Stimulated activated CD8-positive, alpha-beta memory T cell treated with anti-CD3 and anti-CD28 coated beads, Interleukin-15, amount 100 ng/mL, for 48 hours (primary cell): ENCODE measurements at places on chromosomes 12 and 14.

DNA sequence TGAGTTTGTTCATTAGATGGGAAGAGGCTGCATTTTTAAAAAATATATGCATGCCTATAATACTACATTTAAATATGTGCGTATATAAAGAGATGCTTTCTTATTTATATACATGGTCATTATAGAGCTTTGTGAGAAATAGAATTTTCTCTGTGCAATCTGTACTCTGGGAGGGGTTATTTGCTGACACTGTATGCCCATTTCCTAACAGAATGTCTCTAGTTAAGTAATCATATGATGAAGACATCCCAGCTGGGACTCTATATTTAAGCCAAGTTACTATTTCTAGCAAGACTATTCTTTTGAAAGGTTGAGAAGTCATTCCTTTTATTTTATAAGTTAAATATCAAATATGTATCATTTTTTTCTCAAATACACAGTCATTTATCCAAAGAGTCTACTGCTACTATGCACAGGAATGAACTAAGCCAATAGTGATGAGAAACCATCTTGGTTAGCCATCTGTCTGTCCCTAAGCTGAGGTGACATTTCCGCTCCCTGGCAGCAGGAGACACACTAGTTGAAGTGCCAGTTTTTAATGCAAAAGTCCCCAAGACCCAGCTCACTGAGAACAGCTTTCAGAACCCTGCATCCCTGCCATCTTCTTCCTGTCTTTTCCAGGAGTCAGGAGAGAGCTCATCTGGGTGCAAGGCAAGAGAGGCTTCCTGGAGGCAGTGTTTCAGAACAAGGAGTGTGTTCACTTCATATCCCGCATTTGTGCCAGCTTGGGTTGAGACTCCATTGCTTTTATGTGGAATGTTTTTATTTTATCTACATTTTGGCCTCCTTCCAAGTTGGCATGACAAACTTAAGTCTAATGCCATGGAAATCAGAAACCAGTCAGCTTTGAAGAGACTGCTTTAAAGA, 69.5 kb downstream of the TMEM132C start:
- DNase-seq = no peak

- DNase-seq = no peak
These were observed 30.6 kb downstream of the WDR89 start for GRCh38 chr14:63611078-63611477.

DNA sequence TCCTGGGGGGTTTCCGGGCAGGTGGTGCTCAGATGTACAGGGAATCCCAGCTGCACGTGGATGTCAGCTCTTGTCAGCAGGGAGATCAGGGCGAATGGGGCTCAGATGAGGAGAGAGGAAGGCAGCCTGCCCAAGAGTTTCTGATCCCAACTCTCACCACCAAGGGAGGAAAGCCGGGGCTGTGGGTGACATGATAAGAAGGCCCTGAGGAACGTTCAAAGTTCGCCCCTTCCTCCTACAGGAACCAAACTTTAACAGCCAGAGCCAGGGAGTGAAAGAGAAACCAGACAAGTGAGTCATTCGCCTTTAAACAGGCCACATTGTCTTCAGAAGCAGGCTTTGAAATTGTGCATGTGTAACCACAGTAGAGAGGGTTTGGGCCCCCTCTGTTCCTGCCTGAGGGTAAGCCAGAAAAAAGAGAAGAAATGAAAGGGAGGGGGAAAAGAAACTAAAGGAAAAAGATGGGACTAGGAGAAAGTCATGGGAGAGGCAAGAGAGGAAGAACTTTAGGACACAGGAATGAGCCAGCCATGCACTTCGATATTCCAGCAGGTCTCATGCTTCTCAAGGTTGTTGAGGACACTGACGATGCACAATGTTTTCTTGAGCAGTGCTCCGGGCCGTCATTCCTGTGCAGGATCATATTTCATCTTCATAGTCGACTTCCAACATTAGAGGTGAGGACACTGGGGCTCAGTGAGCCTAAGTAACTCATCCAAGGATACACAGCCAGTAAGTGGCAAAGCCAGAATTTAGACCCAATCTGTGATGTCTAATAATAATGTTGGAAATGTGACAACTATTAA, 691.4 kb upstream of the TBX3 start:
- no peak for DNase-seq

DNA sequence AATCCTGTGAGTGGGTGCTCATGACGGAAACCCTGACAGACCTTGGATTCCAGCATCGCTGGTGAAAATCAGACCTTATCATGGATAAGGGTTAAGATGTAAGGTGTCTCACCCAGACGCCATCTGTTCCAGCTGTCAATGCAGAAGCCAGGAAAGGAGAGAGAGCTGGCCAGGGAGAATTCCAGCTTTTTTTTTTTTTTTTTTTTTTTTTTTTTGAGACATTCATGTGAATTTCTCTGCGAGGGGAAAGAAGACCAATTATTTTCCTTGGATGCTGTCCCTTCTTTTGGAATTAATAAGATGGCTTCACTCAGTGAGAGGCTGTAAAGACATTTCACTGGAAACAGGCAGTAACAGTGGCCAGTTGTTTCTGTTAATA, 1.8 kb downstream of the TRAF3 start:
- no peak for DNase-seq

- DNase-seq = no peak
These were observed 292.1 kb upstream of the CLEC14A start for GRCh38 chr14:38547961-38548490.

GRCh38 chr12:91185421-91185820, 2.8 kb upstream of the DCN start:
- no peak for DNase-seq

DNA sequence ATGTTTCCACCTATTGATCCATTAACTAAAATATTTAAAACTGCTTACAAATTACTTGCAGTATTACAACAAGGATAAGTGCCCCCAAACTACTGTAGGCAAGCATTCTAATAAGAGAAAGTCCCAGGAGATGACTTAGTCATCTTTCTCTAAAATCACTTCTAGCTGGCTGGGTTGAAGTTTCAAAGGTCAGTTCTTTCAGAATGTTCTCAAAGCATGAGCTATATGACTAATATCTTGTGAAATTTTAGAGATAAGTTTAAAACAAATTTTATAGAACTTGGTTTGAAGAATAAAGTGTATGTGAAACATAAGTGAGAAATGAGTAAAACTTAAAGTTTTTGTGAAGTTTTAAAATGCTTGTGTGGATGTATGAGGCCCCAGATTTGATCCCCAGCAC, 24.3 kb upstream of the OR6J1 start:
- DNase-seq = no peak

DNA sequence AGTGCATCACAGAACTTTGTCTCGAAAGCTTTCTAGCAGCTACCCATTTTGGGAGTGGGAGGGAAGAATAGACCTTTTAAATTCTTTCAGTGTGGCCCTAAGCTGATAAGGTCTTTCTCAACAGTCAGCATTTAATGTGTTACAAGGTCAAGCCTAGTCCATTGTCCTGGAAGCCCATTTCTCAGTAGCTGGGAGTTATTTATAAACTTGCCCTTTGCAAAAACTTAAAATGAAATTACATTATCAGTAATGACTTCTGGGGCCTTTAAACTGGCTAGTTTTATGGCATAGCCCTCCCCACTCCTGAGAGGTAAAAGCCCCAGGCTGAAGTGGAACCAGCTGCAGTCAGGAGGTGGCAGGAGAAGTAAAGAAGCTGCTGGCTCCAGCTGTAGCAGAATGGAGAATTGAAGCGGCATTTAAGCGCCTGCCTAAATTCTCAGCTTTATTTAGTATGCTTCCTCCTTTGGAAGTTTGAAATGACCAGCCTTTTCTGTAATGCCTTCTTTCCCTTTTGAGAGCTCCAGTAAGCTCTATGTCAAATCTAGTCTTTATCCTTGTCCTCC, 12.4 kb downstream of the COPZ1 start:
- DNase-seq = no peak

DNA sequence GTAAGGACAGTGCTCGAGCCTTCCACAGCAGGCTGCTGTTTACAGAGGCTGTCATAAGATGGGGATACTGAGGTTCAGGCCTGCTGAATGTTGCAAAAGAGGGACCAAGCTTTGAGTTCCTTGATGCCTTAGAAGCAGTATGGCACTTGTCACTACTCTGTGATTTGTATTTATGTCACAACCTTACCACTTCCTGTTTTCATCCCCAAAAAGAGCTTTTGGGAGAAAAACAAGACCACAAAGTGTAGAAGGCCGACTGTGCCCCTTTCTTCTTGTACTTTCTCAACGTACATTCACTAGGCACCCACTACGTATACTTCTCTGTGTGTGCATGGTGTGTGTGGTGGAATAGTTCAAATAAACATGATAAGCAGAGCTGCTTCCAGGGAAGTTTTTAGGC, 90.1 kb downstream of the DRAM1 start:
- DNase-seq = no peak

- no peak for DNase-seq
These were observed 90.0 kb upstream of the CLMN start for GRCh38 chr14:95409477-95410272.

GRCh38 chr14:100304825-100305323, 1.4 kb downstream of the SLC25A29 start:
- DNase-seq = no peak

GRCh38 chr12:75236206-75236605, 26.6 kb upstream of the KCNC2 start:
- no peak for DNase-seq

- no peak for DNase-seq
These were observed 10.8 kb downstream of the SMIM41 start for GRCh38 chr12:52090291-52090690.

GRCh38 chr12:123748161-123748560, 13.9 kb upstream of the DNAH10 start:
- no peak for DNase-seq

GRCh38 chr14:54194501-54194900, 202.3 kb upstream of the CDKN3 start:
- DNase-seq = no peak

DNA sequence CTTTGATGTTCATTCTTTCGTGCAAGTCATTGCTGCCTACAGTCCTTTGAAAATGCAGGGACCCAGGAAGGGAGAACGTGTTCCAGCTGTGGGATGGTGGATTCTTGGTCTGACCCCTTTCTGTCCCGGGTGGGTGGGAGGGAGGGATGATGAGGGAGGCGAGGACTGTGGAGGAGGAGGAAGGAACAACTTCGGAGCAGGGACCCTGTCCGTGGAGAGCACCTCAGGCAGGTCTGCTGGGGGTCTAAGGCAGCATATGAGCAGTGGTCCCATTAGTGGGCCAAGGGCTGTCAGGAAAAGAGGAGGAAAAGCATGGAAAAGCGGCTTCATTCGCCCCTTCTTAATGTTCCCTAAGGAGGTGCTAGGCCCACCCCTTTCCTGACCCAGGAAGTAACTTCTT, 36.0 kb downstream of the CACNA2D4 start:
- DNase-seq = no peak

DNA sequence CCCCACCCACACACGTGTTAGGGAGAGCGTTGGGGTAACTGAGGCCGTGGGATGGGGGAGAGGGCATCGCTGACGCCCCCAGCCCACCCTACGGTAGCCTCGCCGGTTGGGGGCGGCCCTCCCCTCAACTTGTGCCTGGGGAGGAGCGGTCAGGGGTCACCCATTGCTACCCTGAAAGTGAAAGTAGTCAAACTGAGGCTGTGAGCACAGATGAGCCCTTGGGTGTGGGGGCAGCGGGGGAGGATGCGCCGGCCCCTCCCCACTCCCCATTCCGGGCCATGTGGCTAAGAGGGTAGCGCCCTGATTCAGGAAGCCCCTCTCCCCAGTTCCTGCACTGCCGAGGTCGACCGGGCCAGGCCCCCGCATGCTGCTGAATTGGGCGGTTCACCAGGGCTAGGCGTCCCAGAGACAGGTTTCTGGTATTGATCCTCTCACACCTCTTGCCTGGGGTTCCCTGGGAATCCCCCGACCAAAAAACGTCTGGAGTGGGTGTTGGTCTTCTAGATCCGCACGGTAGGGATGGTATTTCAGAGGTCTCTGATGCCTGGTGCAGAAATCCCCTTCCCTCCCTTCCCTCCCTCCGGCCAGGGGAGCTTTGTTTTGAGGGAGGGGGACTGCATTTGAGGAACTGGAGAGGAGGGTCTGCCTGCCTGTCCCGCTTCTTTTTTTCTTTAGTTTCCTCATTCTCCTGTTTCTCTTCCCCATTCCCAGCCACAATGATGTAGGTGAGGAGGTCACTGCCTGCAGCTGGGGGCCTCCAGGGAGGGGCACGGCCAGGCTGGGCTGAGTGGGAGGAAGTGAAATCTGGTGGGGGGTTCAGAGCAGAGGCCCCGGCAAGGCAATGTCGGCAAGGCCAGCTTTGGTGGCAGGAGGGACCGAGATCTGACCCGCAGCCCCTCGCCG, 1.0 kb downstream of the SH2B3 start:
- DNase-seq = peak; percentile 64

DNA sequence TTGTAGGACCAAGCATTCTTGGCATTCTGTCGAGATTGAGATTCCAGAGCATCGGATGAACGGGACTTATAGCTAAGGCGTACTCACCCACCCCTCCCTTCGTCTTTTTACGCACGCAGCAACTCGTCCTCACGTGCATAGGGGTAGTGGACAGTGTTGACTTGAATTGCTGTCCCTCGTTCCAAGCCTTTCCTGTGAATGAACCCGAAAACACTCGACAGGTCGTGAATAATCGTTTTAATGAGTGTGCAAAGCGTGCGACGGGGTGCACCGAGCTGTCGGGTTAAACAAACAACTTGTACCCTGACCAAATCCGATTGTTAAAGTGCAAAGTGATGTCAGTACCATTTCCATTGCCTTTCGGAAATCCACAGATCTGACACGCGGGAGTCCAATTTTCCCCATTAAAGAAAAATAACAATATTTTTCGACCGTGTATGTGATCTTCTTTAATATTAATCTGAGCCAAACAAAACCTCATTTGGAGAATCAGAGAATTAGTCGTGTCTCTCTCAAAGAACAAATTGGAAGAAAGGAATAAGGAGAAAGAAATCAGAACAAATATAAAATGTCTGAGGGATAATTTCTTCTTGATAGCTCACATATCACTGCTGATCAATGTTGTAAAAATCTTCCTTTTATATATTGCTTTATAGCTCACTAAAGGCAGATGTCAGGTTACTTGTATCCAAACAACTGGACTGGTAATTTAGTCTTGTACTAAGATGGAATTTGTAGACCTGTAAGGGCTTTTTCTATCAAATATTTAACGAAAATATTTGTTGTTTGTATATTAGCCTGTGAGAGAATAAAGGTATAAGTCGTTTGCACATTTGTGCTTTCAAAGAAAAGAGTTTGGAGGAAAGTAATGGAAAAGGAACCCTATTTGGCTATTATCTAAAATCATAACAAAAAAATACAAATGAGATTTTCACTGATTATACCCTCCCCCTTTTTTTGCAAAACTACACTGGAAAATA, 11.8 kb downstream of the FOXG1 start:
- no peak for DNase-seq

DNA sequence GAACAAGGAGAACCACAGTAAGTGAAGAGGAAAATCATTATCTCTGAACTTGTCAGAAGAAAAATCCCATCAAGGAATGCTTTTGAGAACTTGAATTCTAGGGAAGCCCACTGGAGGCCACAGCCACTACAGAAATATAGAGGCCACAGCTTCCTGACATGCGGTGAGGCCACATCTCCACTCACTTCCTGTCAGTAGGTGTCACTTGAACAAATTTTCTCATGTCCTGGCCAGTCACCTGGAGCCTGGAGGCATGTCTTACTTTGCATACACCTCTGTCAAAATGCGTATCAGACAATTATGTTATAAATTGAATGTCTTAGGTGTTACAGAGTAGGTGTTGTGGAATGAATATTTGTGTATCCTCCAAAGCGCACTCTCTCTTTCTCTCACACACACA, 370.3 kb downstream of the DAD1 start:
- no peak for DNase-seq
